ENCODE measurements at places on chromosomes 2 and 18.

DNA sequence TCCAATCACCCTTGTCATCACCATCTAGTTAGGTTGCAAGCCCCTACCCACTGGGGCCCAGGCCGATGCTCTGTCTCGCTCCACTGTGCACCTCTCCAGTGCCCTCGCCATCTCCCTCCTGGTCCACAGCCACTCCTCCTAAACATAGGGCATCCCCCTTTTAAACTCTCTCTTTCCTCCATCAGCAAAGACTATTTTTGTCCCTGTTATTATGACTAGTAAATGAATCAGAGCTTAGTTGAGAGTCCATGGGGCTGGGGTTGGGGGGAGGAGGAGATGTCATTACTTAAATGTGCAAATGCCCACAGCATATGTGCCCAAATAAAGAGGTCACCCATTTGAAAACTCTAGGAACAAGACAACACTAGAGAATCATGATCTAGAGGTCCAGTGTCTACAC is 167.4 kb downstream of the TRABD2A start:
- DNase-seq: no peak

DNA sequence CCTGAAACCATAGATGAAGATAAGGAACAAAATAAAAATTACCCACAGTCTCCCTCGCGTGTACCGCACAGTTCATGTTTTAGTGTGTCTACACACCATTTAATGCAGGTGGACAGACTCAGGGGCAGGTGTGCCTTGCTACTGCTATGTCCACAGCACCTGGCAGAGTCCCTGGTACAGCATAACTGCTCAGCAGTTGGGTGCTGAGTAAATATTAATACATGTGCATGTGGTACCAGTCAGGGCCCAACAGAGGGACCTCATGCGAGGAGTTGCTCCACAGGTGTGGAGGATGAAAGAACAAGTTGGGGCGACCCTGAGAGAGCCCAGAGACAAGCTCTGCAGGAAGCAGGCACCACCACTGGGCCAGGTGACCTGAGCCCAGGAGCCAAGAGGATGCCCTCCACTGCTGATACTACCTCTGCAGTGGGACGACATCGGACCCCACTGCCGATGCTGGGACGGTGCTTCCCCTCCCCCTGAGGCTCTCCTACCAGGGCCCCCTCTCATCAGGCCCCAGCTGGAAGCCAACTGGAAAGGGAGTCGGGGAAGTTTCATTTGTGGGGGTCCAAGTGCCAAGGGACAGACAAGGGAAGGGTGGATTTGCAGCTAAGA is 100.8 kb downstream of the NEDD4L start:
- DNase-seq: no peak

GRCh38 chr2:136119717-136120675 is 2.0 kb upstream of the CXCR4 start:
- DNase-seq: no peak

GRCh38 chr2:238187618-238188548 is 15.6 kb downstream of the ILKAP start:
- DNase-seq: no peak

DNA sequence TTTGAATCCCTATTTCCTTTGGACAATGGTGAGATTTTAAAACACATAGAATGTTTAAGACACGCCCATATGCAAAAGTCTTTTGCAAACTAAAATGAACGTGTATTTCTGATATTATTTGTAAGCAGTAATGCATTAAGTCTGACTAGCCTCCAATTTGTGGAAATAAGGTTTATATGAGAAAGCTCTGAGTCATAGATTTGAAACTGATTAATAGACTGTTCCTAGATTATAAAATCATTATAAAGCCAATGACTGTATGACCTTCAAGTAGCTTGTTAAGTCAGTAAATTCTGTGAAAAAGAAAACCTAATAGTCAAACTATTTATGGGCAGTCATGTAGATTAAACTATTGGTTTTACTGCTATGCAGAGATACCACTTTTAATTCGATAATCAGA is 12.8 kb upstream of the EFEMP1 start:
- no peak for DNase-seq

- no peak for DNase-seq
These were observed 1060.8 kb downstream of the CNTNAP5 start for GRCh38 chr2:125085904-125086303.

GRCh38 chr2:80068038-80068731 is 236.4 kb downstream of the LRRTM1 start:
- no peak for DNase-seq

GRCh38 chr2:176096986-176097819 is 2.4 kb upstream of the HOXD12 start:
- peak; percentile 11 for DNase-seq

DNA sequence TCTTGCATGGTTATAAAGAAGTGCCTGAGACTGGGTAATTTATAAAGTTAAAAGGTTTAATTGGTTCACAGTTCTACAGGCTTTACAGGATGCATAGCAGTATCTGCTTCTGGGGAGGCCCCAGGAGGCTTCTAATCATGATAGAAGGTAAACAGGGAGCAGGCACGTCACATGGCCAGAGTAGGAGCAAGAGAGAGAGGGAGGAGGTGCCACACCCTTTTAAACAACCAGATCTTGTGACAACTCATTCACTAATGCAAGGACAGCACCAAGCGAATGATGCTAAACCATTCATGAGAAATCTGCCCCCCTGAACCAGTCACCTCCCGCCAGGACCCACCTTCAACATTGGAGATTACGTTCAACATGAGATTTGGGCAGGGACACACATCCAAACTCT is 141.1 kb downstream of the EN1 start:
- DNase-seq: no peak

DNA sequence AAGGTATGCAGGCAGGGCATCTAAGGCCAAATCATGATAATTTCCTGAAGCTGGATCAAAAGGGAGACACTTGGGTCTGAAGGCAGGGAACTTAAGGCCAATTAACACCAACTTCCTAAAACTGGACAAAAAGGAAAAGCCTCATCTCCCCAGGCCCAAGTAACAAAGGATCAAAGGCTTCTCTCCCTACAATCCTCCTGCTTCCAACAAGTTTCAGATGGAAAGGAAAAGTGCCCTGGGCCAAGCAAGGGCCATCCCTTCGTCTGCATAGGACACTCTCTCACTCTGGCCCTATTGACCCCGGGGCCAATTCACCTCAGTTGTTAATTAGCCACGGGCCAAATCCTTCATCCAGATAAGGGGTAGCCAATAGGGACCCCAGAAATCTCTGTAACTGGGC is 1335.8 kb upstream of the CDH2 start:
- no peak for DNase-seq
